ENCODE measurements at places on chromosomes 12 and 14.

- DNase-seq = no peak
Observed at GRCh38 chr12:93247313-93247991, 130.3 kb upstream of the NUDT4 start.

GRCh38 chr12:47967461-47968321 is 4.3 kb downstream of the TMEM106C start:
- no peak for DNase-seq

GRCh38 chr12:40013847-40014246 is 92.0 kb downstream of the SLC2A13 start:
- DNase-seq = no peak

DNA sequence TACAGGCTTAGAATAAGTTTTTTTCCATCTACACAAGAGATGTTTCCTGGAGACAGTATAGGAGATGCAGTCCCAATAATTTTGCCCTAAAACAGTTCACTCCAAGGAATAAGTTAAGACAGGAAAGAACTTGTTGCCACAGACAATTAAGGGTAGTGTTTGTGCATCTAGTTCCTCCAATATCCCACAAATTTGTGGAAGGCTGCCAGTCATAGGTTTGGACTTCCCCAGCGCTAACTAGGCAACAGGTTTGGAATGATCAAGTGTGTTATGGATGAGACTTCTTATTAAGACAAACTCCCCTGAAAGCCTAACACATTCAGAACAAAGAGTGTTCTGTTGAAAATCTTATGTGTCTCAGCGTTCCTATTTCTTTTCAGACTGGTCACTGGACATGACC is 611.0 kb downstream of the CCER1 start:
- DNase-seq = no peak

DNA sequence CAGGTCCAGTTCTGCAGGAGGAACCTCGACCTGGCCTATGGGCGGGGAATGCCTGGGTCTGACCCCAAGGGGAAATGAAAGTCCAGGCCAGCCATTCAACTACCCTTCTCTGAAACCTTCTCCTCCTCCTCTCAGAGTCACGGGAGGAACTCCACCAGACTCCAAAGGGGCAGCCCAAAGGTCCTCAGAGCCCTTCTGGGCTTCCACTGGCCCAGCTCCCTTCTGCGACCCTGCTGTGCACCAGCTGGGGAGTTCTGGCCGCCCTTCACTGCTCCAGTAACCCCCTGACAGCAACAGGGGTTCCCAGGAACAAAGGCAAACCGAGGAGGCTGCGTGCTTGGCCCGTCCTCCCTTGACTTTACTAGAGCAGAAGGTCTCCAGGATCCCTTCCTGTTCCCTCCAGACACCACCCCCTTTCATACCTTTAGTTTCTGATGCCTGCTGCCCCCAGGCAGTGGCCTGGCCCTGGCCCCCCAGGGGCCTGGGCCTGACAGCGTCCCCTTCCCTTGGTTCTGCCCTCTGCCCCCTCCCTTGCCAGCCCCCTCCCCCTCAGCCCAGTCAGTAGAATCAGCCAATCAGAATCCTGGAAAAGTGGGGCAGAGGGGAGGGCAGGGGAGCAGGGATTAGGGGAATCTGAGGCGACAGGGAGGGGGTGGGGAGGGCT is 850 bp upstream of the ZNF385A start:
- DNase-seq = no peak

DNA sequence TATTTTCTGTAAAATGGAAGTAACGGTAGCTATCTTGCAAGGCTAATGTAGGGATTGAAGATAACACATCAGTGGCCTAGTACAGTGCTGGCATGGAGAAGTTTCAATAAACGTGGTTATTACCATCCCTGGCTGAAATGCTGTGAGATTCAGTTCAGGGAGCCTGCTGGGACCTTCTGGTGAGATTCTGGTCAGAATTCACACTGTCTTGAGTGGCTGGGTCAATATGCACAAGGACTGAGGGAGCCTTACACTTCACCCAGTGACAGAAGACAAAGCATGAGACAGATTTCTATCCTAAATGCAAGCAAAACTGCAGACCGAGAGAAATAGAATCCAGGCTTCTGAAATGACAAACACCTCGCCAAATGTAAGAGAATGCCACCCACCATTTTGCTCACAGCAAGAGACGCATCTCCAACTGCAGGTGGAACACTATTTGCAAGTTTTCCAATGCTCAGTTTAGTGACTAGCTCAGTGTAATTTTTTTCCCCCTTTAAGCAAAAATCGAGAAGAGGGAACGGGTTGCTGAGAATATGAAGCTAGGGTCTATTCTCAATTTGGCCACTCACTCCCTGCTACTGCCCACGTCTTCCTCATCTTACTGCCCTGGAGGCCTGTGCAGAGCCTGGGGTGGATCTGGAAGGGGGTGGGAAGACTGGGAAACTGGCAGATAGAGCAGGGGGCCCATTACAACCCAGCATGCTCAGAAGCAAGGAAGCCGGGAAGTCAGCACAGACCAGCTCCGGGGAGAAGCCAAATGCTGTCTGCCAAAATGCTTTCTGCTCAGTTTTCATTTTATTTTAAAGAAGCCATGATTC is 201.3 kb downstream of the TTC7B start:
- no peak for DNase-seq

GRCh38 chr12:84825149-84825548 is 87.5 kb downstream of the SLC6A15 start:
- no peak for DNase-seq

DNA sequence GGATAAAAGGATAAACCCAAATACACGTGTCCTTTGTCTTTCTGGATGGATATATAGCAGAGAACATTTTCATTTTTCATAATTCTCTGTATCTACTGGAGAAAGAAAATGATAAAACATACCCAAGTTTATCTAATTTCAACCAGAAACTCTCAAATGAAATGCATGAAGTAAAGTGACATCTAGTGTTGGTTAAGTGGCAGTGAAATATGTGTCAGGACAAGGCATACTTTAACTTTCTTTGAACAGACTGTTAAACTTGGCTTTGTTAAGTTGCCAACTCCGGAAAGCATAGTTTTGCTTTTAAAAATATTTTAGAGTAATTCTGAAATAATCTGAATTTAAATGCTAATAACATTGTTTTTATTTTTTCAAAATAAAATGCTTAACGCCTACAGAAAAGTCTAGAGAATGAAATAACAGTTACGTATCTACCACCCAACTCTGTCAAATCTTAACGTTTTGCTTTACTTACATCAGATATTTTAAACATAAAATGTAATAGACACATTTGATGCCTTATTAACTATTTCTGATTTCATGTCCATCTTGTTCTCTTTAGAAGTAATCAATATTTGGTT is 25.2 kb upstream of the NTN4 start:
- DNase-seq = no peak

- DNase-seq = no peak
Observed at GRCh38 chr12:19834592-19834991, 395.3 kb downstream of the AEBP2 start.

GRCh38 chr14:38108681-38109080 is 99.0 kb upstream of the SSTR1 start:
- DNase-seq = no peak

DNA sequence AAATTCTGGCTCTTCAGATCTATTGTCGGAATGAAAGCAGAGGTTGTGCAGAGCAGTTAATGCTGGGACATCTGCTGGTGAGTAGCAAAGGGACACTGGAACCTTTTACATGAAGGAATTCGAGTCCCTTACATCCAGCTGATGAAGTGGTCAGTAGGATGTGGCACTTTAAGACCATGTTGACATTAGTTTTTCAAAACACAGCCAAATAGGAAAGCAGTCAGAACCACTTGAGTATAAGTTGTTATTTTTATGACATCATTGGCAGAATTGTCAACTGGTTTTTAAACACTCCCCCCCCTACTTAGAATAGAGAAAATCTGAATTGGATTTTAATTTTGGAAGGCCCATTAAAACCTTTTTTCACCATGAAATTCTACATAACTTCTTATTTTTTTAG is 46.8 kb upstream of the AMN start:
- DNase-seq = no peak

GRCh38 chr12:124550123-124551089 is 17.0 kb downstream of the NCOR2 start:
- no peak for DNase-seq

- no peak for DNase-seq
Observed at GRCh38 chr12:57837864-57838562, 8.5 kb downstream of the CTDSP2 start.

GRCh38 chr14:35855876-35856481 is 29.8 kb downstream of the BRMS1L start:
- DNase-seq = no peak

DNA sequence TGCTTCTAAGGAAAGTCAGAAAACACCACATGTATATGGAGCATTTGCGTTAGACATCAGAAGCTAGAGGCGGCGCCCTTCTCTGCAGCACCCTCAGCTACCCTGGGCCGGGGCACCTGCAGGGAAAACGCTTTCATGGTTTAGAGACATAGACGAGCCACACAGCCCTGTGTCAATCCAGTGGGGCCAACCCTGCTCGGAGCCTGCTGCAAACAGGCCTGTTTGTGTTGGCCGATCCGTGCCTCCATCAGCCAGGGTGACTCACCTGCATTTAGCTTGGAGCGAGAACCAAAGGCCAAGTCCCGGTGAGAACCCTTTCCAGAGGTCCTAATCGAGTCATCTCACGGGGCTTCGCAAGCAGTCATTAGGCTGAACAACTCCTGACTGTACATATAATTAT is 19.5 kb upstream of the FZD10 start:
- DNase-seq = no peak

- no peak for DNase-seq
Observed at GRCh38 chr12:80979816-80980215, 42.1 kb upstream of the LIN7A start.

GRCh38 chr14:52094546-52095271 is 25.9 kb upstream of the NID2 start:
- DNase-seq = no peak

DNA sequence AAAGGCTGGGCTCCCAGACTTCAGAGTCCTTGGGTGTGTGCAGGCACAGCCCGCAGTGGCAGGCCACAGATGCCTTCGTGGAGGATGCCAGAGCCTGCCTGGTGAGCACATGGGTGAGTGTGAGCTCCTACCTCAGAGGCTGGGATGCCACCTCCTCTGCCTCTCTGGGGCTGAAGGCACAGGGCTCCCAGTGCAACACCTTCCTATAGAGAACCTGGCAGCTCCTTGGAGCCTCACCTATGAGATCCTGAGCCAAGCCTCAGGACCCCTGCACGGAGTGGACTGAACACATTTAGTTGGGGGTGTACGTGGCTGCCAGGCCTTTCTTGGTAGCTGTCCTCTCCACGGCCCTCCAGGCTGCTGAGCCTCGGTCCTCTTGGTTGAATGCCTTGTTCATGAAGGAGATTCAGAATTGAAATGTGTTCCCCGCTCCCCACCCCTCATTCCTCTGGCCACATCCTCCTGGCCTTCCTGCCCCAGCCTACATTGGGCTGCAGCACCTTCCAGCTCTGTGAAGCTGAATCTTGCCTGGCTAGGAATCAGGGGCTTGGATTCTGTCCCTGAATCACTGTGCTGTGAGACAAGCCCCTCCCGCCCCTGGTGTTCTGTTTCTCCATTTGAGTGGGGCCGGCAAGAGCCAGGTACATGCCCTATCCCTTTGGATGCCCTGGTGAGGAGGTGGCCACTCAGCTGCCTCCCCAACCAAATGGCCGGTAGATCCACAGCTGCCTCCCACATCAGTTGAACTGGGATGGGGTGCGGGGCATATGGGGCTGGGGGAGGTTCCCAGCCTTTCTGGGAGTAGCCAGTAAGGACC is 38.7 kb upstream of the TRAF3 start:
- DNase-seq = no peak

DNA sequence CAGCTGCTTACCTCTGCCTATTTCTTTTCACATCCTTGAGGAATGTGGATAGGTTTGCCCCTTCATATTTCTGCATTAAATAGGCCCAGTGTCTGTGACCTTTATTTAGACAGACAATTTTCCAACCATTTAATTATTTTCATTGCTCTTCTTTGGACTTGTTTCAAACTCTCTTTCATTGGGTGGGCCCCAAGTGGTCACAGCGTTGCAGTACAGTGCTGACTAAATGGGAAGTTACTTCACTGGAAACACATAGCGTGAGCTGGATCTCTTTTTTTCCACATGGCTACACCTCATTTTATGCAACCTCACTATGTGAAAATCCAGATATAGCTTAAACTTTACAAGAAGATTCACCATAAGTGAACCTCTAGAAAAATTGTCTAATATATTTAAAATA is 438.9 kb downstream of the ADAMTS20 start:
- no peak for DNase-seq

DNA sequence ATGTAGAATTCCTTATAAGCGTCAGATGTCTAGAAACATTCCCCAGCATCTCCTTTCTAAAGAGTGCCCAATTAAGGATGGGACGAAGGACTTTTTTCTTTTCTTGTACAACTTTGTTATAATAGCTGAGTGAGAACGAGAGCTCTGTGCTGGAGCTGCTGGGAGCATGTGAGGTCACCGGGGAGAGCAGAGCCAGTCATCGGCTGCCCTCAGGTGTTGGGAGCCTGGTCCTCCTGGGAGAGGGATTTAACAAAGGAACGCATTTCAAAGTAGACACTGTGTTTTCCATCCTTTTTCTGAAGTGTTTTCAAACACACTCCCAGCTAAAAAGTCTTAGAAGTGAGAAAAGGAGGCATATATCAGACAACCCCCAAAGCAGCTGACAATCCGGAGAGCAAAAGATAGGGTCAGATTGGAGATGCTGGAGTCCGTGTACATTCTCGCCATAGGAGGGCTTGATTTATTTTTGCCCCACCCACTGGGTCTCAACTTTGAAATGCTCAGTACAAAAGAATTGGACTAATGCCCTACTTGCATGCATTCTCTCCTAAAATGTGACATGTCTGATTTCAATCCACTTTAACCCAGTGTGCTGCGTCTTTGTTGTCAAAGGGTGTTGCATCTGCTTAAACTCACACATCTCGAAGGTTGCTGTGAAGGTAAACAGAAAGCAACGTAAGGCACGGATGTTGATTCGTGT is 50.8 kb upstream of the PIWIL1 start:
- DNase-seq = no peak

- no peak for DNase-seq
Observed at GRCh38 chr12:60114169-60114568, 518.3 kb downstream of the SLC16A7 start.

DNA sequence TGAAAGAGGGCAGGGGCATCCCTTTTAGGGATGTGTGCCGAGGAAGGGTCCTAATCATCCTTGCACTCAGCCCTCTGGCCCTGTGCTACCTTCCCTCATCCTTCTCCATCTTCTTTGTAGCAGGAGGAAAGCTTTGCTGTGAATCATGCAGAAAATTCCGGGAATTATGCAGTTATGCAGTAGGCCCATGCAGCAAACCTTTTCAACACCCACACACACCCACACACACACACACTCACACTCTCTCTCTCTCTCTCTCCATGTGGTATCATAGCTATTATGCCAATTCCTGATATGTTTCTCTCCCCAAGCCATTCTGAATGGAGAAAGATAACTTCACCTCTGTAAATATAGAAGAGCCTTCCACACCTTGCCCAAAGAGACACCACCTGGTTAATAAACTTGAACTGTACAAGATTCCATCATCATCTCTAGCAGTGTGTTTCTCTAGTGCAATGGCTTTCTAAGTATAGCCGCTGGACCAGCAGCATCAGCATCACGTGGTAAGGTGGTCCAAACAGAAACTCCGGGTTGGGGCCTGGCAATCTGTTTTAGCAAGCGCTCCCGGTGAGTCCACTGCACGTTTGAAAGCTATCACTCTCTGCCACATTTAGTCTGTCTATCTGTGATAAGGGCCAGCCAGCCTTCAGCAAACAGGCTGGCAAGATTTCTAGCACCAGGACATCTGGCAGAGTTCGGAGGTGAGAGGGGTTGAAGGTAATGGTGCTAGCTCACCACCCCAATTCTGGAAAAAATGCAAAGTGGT is 57.6 kb downstream of the MDM2 start:
- no peak for DNase-seq

- peak; percentile 82 for DNase-seq
Observed at GRCh38 chr14:88792473-88793258, at the start of gene EML5. Gene EML5 (minus strand): TSS chr14:88792953. CDS start chr14:88792503, 450 bp downstream.

Data from activated naive CD4-positive, alpha-beta T cell treated with anti-CD3 and anti-CD28 coated beads, Interleukin-2, amount 50 U/mL, for 72 hours (primary cell).